ENCODE measurements at places on chromosomes 6 and 20.
A peak's percentile ranks its signal among the peaks of the same experiment; 100 is the strongest.

DNA sequence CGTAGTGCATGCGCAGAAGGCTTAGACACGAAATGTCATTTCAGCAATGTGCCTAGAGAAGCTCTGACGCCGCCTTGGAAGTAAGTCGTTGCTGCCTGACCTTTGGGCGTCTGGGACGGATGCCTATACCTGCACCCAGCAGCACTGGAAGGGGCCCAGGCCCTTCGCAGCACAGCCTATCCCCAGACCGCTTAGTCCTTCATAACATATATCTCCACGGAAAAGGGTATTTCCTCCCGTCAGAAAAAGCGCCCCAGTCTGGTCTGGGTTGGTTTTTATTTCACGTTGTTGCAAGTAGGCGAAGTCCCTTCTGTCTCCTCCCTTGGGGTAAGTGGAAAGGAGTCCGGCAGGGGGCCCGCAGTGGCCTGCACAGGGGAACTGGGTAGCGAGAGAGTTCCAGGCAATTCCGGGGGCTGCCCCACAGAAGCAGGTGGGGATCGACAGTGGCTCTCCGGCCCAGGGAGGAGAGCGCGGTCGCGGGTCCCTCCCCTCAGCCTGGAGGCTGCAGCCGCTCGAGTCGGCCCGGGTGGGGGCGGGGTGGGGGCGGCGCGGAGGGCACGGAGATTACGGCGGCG, 559 bp upstream of the EYA4 start:
- DNase-seq = no peak

DNA sequence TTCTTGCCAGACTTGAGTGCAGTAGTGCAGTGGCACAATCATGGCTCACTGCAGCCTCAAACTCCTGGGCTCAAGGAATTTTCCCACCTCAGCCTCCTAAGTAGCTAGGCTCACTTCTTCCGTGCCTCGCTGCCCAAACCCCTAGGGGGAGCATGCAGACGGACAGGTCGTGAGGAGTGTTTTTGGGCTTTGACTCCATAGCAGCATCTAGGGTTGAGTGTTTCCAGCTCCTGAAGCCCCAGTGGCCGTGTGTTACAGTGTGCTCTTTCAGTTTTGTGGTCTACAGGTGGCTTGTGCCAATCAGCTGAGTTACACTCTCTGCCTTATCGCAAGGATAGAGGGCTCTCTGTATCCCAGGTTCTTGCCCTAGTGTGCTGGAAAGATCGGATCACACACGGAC, 33.4 kb downstream of the NCOA3 start:
- peak; percentile 51 for DNase-seq

DNA sequence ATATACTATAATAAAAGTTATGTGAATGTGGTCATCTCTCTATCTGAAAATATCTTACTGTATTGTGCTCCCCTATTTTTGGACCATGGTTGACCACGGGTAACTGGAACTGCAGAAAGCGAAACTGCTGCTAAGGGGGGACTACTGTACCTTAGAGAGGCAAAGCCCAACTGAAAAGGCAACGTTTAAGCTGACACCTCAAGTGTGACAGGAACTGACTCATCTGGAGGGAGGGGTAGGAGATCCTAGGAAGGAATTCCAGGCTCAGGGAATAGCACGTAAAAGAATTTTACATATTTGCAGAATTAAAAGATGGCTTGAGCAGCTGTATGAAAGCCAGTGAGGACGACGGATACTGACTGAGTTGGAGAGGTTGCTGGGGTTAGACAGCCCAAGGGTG, 34.8 kb downstream of the ELOVL2 start:
- peak; percentile 51 for DNase-seq

DNA sequence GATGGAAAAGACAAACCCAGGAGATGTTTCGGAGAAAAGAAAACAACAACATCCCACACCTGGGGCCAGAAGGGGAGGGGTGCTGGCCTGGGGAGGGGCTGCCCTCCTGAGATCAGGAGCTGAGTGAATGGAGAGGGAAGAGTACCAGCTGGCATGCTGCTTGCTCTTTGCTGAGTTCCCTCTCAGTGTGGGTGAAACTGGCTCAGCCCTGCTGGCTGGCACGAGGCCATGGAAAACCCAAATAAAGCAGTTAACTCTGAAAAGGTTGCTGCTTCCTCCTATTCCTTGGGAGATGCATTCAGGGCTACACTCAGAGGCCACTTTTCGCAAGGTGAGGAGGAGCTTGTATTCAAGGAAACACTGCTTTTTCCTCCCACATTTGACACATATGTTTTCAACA, 8.0 kb upstream of the KCNK16 start:
- DNase-seq = no peak

DNA sequence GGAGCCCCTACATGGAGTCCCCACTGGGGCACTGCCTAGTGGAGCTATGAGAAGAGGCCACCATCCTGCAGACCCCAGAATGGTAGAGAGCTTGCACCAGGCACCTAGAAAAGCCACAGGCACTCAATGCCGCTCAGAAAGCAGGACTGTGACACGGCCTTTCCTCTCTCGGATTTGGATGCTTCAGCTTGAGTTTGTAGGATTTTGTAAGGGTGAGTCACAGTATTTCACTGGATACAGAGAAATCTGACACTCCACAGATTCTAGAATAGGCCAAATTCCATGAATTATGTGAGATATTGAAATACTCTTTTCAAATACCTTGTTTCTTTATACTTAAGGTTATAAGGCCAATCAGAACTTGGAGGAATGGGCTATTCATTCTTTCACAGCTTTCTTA, 424.5 kb downstream of the HTR1B start:
- no peak for DNase-seq

DNA sequence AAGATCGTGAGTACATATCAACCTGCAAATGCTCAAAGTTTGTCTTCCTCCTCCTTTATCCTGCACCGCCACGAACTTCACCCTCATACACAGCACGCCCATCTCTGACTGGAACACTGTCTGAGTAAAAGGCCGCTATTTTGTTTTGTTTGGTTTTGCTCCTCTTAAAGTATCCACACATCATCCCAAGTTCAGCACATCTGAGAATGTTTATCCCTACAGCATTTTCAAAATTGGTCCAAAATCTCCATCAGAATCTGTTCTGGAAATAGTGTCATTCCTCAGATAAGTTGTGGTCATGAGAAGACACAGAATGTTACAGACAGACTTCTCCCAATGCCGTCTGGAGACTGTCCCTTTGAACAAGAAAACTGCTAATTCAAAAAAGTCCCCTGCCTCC, 251.6 kb upstream of the ARID1B start:
- no peak for DNase-seq

- no peak for DNase-seq
Observed at GRCh38 chr6:21095462-21095861, 498.1 kb upstream of the SOX4 start.

DNA sequence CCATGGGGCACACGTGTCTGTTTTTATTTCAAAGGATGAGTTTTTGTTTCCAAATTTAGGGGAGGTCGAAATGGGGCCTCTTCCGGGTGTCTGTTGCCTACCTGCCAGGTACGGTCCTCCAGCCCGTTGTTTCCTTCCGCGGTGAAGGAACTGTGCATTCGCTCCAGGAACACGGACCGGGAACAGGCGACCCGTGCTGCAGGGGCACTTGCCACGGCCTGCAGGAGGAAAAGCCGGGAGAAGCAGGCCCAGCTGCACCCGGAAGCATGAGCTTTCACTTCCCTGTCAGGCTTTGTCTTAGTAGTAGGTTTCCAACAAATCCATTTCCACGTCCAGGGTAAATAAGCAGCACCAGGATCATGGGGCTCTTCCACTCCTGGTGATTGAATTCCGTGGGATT, 17.0 kb upstream of the NPEPL1 start:
- DNase-seq = no peak

GRCh38 chr6:97963193-97963592, 680.2 kb upstream of the MMS22L start:
- no peak for DNase-seq

DNA sequence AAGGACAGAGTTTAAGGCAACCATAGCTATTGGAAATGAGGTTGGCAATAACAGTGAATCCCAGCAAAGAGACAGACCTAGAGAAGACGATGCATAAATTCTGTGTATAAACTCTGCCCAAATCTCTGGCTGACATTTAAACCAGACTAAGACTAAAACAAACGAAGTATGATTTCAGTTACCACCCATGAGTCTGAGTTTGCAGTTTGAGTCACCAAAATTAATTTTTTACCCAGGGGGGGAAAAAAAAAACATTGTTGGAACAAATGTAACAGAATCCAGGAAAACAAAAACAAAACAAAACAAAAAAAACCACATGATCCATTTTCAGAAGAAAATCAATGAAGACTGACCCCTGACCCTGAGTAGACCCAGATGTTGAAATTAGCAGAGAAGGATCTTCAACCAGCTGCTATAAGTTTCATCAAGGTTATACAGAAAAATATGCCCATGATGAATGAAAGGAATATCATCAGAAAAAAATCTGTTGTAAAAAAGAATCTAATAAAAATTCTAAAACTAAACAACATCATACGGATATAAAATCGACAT, 190.8 kb downstream of the GMDS start:
- DNase-seq = no peak
